Fibroblast of villous mesenchyme (primary cell): ENCODE measurements at places on chromosomes 1 and 21. TPM values are rescaled to one million over a fixed set of nuclear protein-coding genes. Genes with fewer than 3 reads are reported as not detected.

DNA sequence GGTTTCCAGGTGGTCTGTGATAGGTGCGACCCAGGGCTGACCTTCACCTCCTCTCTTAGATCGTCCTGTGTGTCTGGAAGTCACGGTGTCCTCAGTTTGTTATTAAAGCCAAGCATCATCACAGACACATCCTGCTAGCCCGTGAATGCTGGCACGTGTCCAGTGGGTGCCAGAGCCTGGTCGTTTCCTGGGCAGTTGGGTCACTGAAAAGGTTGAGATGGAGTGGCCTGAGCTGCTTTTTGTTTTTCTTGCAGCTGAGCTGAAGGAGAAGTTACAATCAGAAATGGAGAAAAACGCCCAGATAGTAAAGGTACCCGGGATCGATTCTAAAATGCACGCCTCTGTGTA lies 23.2 kb downstream of the PCNT start:
- no peak for DNase-seq

DNA sequence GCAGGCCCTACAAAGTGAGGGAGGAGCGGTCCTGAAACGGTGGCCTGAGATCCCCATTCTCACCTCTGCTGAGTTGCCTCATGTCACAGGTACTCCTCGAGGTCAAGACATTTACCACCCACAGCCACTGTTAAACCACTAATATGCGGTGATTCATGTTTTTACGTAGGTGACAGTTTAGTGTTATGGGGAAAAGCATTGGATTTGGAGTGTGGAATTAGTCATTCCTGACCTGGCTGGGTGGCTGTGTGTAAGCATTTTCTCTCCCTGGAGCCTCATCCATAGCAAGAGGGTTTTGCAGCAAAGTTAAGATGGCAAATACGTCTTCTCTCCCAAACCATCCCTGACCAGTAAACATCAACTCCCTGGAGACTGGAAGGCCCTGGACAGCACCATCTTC lies 57.8 kb upstream of the KCNJ6 start:
- DNase-seq = no peak

DNA sequence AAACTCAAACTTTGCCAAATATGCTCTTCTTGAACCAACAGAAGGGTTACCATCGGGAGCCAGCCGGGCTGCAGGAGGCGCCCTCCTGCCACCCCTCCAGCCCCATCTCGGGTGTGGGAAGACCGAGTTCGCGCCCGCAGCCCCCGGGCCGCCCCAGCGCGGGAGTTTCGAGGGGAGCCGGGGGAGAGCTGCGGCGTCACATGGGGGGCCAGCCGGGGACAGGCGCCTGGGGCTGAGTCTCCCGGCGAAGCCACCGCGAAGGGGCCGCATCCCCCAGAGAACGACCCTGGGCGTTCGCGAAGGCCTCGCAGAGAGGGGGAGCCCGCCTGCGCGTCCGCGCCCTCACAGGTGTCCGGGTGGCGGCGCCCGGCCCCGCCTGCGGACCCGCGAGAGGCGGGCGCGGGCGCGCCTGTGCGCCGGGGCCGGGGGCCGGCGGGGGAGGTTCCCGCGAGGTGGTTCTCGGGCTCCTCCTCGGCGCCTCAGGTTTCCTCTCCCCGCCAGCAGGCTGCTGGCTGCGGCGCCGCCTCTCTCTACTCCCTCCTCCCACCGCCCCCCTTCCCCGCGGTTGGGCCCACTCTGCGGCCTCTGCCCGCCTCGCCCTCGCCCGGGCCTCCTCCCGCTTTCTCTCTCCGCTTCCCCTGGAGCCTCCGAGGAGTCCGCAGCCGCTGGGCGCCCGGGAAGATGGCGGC lies at the start of gene RAVER2:
RAVER2 (plus strand) TSS at position 584 of the 689 bp plus-strand sequence; CDS start at position 682, 98 bp downstream.
- peak; percentile 66 for DNase-seq

GRCh38 chr21:41188486-41189149 lies 20.7 kb downstream of the BACE2 start:
- DNase-seq = no peak

- DNase-seq = peak; percentile 51
These were observed 9.3 kb downstream of the IRF2BP2 start for GRCh38 chr1:234600418-234601281.

DNA sequence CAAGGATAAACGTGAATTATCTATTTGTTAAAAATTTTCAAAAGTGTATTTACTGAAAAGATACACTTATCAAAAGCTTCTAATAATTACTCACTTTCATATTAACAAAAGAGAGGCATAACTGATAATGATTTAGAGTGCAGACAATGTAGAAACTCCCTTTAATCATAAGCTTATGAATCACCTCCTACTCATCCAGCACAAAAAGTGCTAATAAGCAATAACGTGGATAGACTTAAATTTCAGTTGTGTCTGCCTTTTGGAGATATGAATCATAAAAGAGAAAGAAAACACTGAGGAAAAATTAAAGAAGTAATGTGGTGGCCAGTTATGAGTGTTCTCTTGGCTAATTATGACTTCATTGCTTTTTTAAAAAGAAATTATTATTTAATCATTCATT lies 827.6 kb upstream of the B3GALT2 start:
- no peak for DNase-seq

GRCh38 chr1:221327954-221328353 lies 413.9 kb downstream of the DUSP10 start:
- peak; percentile 19 for DNase-seq

GRCh38 chr1:198867182-198867581 lies 228.3 kb downstream of the PTPRC start:
- DNase-seq = peak; percentile 69

- peak; percentile 41 for DNase-seq
These were observed 87.6 kb upstream of the RUNX1 start for GRCh38 chr21:35136586-35137219.

DNA sequence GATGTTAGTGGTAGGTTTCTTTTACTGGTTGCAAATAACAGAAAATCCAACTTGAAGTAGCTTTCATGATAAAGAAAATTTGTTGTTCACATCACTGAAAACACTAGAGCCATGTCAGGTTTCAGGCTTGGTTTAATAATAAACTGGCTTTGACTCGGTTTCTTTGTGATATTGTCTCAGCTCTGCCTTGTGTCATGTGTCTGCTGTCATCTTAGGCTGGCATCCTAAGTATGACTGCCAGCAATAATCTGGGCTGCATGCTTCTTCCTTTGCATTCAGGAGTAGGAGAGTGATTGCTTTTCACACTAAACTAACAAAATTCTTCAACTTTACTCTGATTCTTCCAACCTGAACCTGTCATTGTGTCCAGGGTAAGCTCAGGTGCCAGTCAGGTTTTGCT lies 474.0 kb upstream of the B3GALT2 start:
- no peak for DNase-seq

- DNase-seq = no peak
These were observed 1245.1 kb upstream of the ADGRL4 start for GRCh38 chr1:80251591-80251990.

DNA sequence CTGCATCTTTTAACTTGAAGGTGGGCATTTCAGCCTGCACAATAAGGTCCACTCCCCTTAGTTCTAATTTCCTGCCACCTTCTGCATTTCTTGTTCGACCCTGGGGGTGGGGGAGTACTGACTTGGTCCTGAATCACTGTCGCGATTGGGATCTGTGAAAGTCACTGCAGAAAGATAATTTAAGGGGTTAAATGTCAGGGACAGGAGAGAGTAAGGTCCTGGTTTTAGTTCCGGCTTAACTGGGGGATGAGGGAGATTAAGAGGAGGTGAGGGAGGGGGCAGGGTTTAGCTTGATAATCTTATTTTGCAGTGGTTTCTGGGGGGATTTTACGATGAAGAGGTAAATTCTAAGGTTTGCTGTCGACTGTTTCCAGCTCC lies 128.1 kb downstream of the MRPS6 start:
- no peak for DNase-seq

- peak; percentile 78 for DNase-seq
These were observed 39.1 kb upstream of the CDC42BPA start for GRCh38 chr1:227357171-227357926.

DNA sequence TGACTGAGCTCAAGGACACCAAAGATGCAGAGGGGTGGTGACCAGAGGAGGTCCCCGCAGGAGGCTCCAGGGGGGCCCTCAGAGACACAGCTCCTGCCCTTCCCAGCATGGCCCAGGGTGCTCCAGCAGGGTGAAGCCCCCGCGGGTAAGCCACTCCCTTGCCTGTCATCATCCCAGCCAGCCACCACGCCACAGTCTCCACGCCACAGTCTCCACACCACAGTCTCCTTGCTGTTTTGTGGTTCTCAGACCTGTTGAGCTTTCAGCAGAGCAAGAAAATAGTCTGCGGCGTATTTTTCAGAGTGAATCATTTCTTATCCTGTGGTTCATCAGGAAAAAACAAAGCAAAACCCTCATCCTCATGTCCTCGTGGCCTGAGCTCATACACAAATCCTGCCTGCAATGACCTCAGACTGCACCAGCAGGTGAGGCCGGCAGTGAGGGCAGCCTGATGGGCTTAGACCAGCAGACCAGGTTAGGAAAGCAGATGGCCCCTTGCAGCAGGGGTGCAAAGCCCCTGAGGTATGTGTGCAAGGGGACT lies 25.7 kb upstream of the ABCG1 start:
- DNase-seq = peak; percentile 48

GRCh38 chr1:81472387-81472786 lies 328.3 kb upstream of the ADGRL2 start:
- DNase-seq = no peak

GRCh38 chr1:236608930-236609726 lies 4.8 kb upstream of the HEATR1 start:
- peak; percentile 75 for DNase-seq

- no peak for DNase-seq
These were observed 21.8 kb downstream of the ADORA1 start for GRCh38 chr1:203149188-203149840.

GRCh38 chr1:34477632-34478141 lies 277.2 kb upstream of the GJB5 start:
- DNase-seq = no peak

DNA sequence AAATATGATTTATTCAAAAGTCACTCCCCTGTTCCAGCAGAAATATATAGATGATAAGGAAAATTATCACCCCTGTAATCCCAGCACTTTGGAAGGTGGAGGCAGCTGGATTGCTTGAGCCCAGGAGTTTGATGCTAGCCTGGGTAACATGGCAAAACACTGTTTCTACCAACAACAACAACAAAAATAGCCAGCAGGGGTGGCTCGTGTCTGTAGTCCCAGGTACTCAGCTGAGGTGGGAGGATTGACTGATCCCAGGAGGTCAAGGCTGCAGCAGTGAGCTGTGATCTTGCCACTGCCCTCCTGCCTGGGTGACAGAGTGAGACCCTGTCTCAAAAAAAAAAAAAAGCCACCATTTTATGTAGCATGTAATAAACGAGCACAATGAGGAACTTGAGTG lies 1546.5 kb downstream of the NCAM2 start:
- DNase-seq = no peak

GRCh38 chr21:36640174-36640720 lies 58.7 kb upstream of the SIM2 start:
- peak; percentile 76 for DNase-seq

The GNPAT gene
- total RNA-seq = 41.6 and 53.1 TPM in 2 replicates

The GRHL3 gene
- not detected in 2 replicates for total RNA-seq

The SYCP1 gene
- total RNA-seq = not detected in 2 replicates

The RAVER2 gene
- total RNA-seq = 7.1 and 9.1 TPM in 2 replicates

The USH2A gene
- under 0.01 TPM in 2 replicates for total RNA-seq

The EVA1C gene
- total RNA-seq = 8.4 and 10.8 TPM in 2 replicates

The PRXL2B gene
- total RNA-seq = 13.2 and 15.1 TPM in 2 replicates

The LCE1F gene
- not detected in 2 replicates for total RNA-seq

The SLAMF1 gene
- not detected in 2 replicates for total RNA-seq

The HJV gene
- total RNA-seq = not detected in 2 replicates

The MATN1 gene
- total RNA-seq = not detected in 2 replicates

The SPATC1L gene
- total RNA-seq = 5.8 and 9.5 TPM in 2 replicates

The HCRTR1 gene
- total RNA-seq = under 0.01 TPM in 2 replicates

The TACSTD2 gene
- 0.97 and 17.7 TPM in 2 replicates for total RNA-seq

The TEX38 gene
- total RNA-seq = under 0.01 TPM in 1 of 2 replicates, not detected in the other

The SRGAP2B gene
- total RNA-seq = 23.8 and 44.9 TPM in 2 replicates

The RPTN gene
- not detected in 2 replicates for total RNA-seq

The GREM2 gene
- 1.3 and 6.8 TPM in 2 replicates for total RNA-seq

The TCHHL1 gene
- not detected in 2 replicates for total RNA-seq

The MFSD2A gene
- 2.6 and 6.0 TPM in 2 replicates for total RNA-seq

The SLC45A3 gene
- 3.2 and 5.2 TPM in 2 replicates for total RNA-seq

The SH2D5 gene
- total RNA-seq = 3.9 and 4.3 TPM in 2 replicates

The IL22RA1 gene
- total RNA-seq = not detected in 2 replicates

The LCE6A gene
- total RNA-seq = not detected in 2 replicates

The UBXN10 gene
- not detected in 2 replicates for total RNA-seq

The SPRR3 gene
- not detected in 2 replicates for total RNA-seq

The VANGL1 gene
- total RNA-seq = 8.7 and 10.8 TPM in 2 replicates

The TRIM17 gene
- under 0.01 and 0.43 TPM in 2 replicates for total RNA-seq
